A549 treated with dexamethasone at 1 μM for 4 hours (cell line): ENCODE measurements at places on chromosomes 6 and 20. TPM values are rescaled to one million over a fixed set of nuclear protein-coding genes. Genes with fewer than 3 reads are reported as not detected.

The TMEM170B gene
- total RNA-seq: 0.61 to 1.1 TPM (median 0.87 TPM) in 5 replicates

The EPHA7 gene
- total RNA-seq: 0.07 to 0.14 TPM (median 0.11 TPM) in 5 replicates

The SLC22A2 gene
- 0.04 to 0.15 TPM (median 0.06 TPM) in 3 of 5 replicates, not detected in the others for total RNA-seq

The BNIP5 gene
- total RNA-seq: 0.02 to 0.05 TPM (median 0.03 TPM) in 5 replicates
